ENCODE measurements at places on chromosomes 16 and 17.

GRCh38 chr17:37359682-37360188 lies 16.1 kb upstream of the C17orf78 start:
- no peak for DNase-seq

DNA sequence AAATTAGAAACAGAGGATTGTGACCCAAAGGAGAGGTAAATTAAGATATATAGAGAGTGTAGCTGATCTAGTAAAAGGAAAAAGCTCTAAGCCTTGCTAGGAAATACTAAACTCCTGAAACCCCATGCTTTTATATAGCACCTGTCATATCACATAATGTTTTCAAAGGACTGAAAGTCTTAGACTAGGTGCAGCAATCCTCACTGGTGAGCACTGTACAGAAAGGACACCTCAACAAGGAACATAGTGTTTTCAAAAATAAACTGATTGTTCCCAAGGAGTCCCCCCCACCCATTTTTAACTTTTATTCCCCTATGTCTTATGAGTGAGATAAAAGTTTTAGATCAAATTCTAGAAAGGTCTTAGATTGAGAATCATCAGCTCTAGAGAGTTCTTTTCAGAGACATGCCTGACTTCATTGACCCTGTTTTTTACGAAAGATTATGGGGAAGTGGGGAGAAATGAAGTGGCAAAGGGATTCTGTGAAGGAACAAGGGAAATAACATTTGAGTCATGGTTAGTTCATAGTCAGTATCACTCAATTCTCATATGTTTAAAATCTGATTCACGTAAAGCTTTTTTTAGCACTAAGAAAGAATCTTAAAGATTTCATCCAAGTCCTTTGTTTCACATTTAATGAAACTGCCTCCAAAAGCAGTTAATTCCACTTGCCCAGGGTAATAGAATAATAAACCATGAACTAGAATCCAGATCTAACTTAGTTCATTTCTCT lies 166.4 kb downstream of the CYB561 start:
- DNase-seq: no peak

GRCh38 chr17:32654324-32654723 lies 167.5 kb downstream of the CDK5R1 start:
- DNase-seq: no peak

GRCh38 chr17:72122765-72123529 lies 2.1 kb downstream of the SOX9 start:
- DNase-seq: no peak

DNA sequence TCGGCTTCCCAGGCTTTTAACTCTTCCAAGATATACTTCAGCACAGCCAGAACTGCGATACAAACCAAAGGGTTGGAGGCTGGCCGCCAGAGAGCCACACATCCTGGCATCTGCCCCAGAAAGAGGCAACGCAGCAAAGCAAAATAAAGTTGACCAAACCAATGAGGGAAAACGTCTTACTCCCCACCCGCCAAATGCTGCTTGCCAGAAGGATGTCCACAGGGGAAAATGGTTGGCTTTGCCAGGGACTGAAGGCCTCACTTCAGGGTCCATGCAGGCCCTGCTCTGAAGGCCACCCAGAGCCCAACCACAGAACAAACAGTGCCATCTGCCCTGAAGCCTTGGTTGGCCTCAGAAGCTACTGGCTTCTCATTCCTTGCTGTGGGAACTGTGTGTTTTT lies 15.0 kb downstream of the CACNG1 start:
- DNase-seq: no peak

DNA sequence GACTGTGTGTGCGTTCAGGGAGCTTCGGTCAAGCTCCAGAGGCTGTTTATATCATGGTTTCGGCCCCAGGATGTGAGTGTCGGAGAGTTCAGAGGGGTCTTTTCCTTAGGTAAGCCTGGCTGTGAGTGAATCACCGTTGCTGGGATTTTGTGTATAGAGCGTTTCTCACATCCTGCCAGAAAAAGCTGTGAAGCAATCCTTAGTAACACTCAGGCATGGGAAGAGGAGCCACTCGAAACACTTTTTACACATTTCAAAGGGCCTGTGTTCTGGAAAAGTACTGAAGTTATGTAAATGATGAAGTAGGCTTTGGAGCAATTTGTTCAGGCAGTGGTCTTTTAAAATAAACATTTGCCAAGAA lies 662 bp downstream of the PGS1 start:
- no peak for DNase-seq

- DNase-seq: no peak
Observed at GRCh38 chr17:70205401-70205800, 36.1 kb downstream of the KCNJ2 start.

GRCh38 chr17:8141045-8141444 lies 11.2 kb downstream of the PER1 start:
- DNase-seq: no peak

DNA sequence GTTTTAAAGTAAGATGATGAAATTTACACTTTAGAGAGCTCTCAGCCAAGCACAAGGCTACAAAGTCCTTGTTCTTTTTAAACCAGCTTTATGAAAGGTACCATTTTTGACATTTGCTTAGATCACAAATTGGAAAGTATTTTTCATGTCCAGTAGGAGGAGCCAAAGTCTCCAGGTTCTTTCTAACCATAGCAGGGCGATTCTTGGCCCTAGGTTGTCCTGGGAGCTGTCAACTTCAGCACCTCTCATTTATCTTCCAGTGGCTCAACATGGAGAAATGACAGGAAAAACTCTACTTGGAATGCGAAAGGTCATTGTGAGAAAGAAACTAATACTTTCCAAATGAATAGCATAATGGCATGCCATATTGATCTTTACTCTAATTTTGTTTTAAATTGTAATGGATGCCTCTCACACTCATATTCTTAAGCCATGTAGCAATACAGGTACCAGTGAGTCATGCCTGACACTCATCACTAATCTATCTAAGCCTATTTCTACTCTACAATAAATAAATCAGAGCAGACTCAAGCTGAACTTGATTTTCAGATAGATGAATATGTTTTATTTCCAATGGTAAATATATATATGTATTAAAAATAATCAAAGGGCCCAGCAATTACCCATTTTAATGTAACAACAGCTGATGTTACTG lies 919.1 kb upstream of the EEF2KMT start:
- DNase-seq: no peak

DNA sequence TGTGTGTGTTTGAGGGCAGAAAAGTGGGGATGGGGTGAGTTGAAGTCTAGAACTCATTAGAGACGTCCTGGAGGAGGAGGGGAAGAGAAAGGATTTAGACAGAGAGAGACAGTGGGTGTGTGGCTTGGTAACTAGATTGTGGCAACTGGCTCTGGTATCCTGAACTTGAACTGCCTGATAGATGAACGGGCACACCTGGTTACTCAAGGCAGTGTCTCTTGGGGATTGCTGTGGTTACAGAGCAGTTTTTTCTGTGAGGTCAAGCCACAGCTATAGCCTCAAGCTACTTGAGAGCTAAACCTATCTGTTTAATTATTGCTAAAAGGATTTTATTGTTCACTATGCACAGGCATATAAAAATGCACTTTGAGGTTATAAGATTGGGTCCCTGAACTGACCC lies 29.8 kb upstream of the MYH2 start:
- DNase-seq: no peak

GRCh38 chr17:41625602-41626001 lies 1.2 kb upstream of the KRT17 start:
- DNase-seq: no peak

DNA sequence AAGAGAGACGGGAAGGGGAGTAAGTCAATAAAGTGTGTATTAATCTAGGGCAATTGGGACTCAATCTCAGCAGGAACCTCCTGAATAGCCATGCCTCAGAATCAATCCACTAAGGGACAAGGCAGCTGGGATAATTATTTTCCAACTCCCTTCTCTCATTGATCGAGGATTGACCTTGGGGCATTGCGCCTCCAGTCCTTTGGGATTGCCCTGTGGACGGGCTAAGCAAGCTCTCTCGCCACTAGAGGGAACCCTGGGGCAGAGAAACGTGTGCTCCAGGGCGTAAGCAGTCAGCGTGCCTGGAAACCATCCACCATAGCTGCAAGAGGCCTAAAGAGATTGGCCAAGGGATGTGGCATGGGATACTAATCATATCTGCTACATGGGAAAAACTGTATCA lies 53.9 kb upstream of the ERCC4 start:
- DNase-seq: peak; percentile 6

DNA sequence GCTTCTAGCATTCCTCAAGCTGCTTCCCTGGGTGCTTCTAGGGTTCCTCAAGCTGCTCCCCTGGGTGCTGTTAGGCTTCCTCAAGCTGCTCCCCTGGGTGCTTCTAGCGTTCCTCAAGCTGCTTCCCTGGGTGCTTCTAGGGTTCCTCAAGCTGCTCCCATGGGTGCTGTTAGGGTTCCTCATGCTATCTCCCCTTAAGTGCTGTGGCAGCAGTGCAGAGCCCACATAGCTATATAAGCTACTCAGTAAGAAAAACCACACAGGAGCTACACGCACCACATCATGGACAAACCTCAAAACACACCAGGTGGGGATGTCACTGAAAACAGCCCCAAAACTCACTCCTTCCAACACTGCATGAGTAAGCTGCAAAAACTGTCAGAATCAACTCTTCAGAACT lies 35.2 kb downstream of the ANKRD11 start:
- no peak for DNase-seq

GRCh38 chr17:9217151-9218056 lies 196.1 kb downstream of the NTN1 start:
- no peak for DNase-seq

DNA sequence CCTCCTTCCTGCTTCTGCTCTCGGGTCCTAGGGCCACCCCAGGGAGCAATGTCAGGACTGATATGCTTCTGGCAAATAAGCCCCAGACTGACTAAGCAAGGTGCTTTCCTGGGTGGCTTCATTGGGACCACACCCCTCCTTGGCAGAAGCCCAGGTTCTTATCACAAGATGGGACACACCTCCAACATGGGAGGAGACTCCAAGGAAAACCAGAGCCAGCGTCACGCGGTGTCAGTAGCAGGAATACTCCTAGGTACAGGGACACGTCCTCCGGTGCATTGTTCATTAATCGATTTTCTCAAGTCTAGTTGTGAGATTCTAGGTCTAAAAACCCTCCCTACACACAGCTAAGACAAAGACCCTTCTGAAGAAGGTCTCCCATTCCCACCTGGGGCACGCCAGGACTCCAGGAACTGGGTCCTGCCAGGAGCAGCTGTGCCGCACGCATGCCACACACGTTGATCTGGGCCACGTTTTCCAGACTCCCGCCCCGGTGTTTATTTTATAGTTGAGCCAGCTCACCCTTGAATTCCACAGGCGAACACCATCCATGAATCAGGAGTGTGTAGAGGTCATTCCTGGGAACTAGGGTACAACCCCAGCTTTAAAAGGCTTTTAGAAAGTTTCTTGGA lies 30.8 kb downstream of the FA2H start:
- DNase-seq: no peak

GRCh38 chr17:69492410-69493071 lies 78.0 kb downstream of the MAP2K6 start:
- DNase-seq: no peak

GRCh38 chr16:70635336-70636016 lies 10.9 kb upstream of the IL34 start:
- no peak for DNase-seq

DNA sequence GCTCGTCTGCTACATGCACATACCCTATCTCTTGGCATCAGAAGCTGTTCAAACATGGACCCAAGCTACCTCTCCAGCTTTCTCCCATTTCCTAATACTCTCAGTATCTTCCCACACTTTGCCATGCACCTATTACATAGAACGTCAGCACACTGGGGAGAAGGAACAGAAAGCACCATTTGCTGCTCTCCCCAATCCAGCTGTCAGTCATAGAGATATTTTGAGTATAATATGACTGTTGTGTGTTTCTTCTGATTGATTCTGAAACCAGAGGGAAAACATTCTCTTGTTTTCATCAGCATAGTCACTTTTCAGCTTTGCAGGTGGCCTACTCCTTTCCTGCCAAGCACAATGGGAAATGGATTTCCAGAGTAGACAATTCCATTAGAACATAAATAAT lies 107.1 kb downstream of the ADAMTS18 start:
- no peak for DNase-seq

DNA sequence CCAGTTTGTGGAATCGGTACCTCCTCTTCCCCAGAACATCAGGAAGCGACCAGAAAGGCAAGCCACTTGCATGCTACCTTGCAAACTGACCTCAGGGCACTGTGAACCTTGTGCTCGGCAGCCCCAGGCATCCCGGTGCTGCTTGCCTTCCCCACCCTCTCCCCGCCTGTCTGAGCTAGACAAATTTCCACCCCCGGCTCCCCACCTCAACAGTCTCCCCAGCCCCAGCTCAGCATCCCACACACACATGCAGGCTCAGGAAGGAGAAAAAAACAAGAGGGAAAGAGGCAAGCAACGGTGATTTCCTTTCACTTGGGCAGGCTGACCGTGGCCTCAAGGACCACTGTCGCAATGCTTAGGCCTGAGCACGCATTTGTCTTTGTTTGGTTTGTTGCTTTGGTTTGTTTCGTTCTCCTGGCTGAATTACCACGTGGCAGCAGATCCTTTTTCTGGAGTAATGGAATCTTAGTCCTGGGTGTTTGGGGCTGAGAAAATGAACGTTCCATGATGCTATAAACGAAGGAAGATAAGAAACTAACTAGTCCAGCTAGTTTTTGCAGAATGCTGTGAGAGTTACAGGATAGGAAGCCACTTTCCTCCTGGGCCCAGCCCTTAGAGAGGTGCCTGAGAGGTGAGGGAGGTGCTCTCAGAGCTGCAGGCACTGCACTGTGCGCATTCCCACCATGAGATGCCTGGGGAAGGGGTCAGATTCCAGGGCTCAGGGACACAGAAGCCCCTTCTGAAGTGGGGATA lies 27.9 kb downstream of the SDK2 start:
- no peak for DNase-seq

GRCh38 chr16:66741950-66742808 lies 9.2 kb downstream of the DYNC1LI2 start:
- no peak for DNase-seq

- no peak for DNase-seq
Observed at GRCh38 chr17:35289222-35289621, 46.4 kb downstream of the SLFN5 start.

GRCh38 chr16:54248863-54249710 lies 37.5 kb downstream of the IRX3 start:
- no peak for DNase-seq

DNA sequence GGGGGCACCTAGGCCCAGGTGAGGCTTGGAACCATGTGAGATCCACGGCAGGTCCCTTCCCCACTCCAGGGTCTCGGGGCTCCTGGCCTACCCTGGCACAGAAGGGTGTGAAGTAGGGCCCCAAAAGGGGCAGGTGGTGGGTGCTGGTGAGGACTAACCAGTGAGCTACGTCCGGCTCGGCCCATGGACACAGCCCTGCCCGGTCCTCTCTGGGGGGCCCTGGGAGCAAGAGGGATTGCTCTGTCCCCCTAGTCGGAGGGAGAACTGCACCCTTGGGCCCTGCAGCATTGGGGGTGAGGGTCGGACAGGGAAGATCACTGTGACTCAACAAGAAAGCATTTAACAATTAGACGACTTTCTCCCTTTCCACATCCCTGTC lies 2.9 kb downstream of the ENPP7 start:
- DNase-seq: no peak

DNA sequence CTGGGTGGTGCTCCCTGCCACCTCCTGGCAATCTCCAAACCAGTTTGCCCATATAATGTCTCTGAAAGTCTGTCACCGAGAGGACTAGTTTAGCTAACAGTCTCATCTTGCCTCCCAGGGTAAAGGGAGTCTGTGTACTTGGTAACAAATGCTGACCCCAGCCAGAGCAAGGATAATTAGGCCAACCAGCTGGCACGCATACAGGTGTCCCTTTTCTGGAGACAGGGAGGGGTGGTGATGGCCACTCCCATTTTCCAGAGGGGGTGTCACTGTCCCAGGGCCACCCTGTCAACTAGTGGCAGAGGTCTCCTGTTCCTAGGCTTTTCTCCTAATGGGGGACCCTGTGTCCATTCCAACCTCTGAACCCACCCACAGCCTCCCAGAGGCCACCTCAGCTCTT lies 8.1 kb downstream of the FAM83G start:
- DNase-seq: no peak

GRCh38 chr17:80171681-80172080 lies 1.9 kb downstream of the CARD14 start:
- no peak for DNase-seq

Data from CD4-positive, alpha-beta T cell treated with Interleukin-15 for 4 hours (primary cell).